A549 treated with DMSO at 1 μM for 4 hours (cell line): ENCODE measurements at places on chromosomes 1 and 21. TPM values are rescaled to one million over a fixed set of nuclear protein-coding genes. Genes with fewer than 3 reads are reported as not detected.

The AKR7A3 gene
- 0.06 to 0.21 TPM (median 0.16 TPM) in 4 of 5 replicates, not detected in the other for total RNA-seq

The KRTAP24-1 gene
- total RNA-seq = not detected in 5 replicates

The HSD3B1 gene
- not detected in 5 replicates for total RNA-seq

The ANGPTL7 gene
- not detected in 5 replicates for total RNA-seq

The OPTC gene
- not detected in 5 replicates for total RNA-seq
